GM13976 (cell line): ENCODE measurements at places on chromosomes 7 and 10.

DNA sequence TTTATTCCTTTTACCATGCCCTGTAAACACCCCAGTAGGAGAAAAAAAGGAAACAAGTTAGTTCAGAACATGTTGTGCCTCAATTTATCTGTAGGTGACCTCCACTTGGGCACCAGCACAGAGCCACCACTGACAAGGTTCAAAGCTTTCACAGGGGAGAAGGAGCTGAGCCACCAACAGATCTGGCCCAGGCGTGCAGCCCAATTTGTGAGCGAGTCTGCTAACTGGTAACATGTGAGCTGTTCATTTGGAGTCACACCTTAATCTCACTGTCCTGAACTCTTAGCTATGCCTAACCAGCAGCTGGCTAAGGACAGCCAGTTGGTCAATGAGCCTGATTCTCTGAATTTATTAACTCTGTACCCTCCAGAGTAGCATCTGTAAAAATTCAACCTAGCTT lies 78.4 kb upstream of the CAMK2B start:
- no peak for DNase-seq

DNA sequence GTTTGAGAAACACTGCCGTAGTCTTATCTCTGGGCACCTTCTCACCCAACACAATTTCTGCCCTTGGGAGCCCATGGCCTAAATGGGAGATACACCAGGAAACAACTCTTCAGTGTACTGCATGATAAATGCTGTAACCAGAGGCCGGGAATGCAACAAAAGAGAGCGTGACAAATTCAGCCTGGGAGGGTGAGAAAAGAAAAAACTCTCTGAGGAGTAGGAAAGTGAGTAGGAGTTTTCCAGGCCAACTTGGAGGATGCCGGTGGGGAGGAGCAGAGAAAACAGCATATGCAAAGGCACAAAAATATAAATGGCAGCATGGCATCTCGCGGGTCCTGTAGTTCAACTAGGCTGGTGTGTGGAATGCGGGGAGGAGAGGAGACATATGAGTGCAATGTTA lies 624.5 kb downstream of the PARD3 start:
- no peak for DNase-seq

DNA sequence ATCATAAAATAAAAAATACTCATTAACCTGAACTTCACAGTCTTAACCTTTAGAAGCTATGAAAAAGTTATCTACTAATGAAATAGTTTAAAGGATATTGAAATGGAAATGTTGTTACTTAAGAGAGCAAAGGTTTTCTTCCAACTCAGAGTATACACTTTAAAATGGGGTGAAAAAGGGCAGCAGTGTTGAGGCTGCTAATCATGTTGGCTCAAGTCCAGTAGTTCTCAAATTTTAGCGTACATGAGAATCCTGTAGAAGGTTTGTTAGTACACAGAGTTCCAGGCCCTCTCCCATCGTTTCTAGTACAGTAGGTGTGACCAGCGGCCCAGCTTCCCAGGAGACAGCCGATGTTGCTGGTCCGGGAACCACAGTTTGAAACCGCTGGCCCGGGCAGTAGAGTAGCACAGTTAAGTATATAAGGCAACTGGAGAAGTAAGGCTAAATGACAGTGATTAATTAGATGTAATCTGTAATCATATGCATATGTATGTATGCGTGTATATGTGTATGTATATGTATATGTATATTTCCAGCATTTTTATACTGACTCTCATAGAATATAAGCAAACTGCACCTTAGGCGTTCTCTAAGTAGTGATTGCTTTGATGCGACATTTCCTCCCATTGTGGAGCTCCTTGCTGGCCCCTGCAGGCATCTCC lies 147.2 kb upstream of the PRR15 start:
- no peak for DNase-seq

- no peak for DNase-seq
These were observed 62.0 kb upstream of the ST8SIA6 start for GRCh38 chr10:17516376-17516775.

GRCh38 chr7:157638563-157638962 lies 301.8 kb downstream of the DNAJB6 start:
- no peak for DNase-seq

DNA sequence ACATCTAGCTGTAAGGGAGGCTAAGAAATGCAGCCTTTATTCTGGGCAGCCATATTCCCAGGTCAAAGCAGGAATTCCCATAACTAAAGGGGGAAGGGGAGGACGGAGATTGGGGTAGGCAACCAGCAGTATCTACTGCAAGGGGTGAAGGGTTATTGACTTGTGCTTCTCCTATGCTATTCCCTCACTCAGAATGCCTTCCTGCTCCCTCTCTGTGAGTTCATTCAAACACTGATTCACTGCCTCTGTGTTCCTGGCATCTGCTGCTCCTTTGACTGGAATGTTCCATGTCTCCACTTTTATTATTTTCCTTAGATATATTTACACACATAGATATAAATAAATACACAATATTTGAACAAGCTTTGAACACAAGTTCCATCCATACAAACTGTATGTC lies 11.1 kb downstream of the HTR7 start:
- no peak for DNase-seq

DNA sequence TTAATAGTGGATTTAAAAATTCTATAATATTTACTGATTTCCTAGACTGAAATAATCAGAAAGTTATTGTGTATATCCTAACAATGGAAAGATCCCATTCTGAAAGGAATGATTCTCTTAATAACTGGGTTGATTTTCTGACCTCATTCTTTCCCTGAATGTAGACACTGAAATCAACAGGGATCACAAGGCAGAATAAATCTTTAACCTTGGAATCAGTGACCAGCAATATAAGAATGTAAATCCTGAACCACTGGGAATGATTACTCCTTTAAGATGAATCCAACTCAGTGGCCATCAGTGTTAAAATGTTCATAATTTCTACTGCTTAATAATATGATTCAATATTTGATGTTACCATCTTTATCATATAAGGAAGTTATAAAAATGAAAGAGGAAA lies 47.6 kb downstream of the ANKRD26 start:
- DNase-seq, result no peak

- no peak for DNase-seq
These were observed 612.1 kb upstream of the FZD8 start for GRCh38 chr10:36254199-36254598.

DNA sequence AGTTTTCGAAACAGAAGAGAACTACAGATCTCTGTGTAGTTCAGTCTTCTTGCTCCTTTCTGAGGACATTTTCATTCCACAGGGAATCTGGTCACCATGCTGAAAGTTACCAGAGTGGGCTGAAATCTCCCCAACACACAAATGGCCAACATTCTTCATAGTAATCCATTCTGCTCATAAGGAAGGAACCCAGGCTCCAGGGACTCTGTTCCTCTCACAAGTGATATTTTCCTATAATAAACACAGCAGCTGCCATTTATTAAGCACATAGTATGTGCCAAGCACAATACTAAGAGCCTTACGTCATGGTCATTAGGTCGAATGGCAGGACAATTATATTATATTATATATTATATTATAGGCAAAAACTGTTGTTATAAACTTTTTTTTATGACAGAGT lies 109.8 kb downstream of the RAB11FIP2 start:
- DNase-seq, result no peak

DNA sequence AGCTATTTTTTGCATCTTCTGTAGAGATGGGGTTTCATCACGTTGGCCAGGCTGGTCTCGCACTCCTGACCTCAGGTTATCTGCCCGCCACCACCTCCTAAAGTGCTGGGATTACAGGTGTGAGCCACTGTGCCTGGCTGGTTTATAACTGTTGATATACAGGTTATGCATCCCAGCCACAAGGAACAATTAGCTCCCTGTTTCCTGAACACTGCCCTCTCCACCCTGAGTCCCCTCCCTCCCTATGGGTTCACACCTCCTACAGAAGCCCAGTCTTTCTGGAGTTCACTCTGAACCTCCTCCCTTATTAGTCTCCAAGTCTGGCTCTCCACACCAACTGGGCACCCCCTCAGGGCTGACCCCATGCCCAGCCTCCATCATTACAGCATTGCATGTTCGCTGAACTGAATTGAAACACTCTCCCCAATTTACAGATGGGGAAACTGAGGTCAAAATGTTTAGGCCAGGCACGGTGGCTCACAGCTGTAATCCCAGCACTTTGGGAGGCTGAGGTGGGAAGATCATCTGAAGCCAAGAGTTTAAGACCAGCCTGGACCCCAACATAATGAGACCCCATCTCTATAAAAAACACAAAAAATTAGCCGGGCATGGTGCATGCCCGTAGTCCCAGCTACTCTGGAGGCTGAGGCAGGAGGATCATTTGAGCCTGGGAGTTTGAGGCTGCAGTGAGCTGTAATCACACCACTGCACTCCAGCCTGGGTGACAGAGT lies 1.7 kb upstream of the CLIP2 start:
- DNase-seq, result no peak

- DNase-seq, result no peak
These were observed 27.7 kb upstream of the INSIG1 start for GRCh38 chr7:155269766-155270585.

GRCh38 chr7:44625526-44626471 lies 19.4 kb downstream of the OGDH start:
- DNase-seq, result no peak

- no peak for DNase-seq
These were observed 266.5 kb upstream of the NPY start for GRCh38 chr7:24017519-24017918.

DNA sequence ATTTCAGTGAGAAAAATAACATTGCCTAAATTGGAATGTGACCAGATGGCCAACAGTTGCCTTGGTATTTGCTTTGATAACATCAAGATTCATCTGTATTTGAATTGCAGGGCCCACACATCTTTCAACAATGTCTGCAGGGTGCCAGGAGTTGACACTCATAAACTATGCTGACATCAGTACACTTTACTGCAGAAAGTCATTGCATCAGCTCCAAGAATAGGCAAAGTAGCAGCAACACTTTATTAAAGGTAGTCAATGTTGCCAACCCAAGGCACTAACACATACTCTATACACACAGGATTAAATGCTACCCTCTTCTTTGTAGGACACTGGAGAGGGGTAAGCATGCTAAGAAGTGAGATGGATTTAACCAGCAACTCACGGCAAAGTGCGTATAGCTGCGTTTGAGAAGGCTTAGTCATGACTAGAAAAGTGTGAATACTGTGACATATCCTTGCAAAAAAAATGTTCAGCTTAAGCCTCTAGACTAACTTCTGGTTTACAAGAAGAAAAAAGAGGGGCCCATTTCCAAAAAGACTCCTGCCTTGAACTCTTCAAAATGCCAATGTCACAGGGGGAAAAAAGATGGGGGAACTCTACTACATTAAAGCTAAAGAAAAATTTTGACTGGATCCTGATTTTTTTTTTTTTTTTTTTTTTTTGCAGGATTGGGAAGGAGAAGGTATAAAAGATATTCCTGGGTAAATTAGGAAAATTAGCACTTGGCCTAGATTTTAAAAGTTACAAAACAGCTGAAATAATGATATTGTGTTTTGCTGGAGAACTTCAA lies 2.2 kb downstream of the BBIP1 start:
- DNase-seq, result no peak

DNA sequence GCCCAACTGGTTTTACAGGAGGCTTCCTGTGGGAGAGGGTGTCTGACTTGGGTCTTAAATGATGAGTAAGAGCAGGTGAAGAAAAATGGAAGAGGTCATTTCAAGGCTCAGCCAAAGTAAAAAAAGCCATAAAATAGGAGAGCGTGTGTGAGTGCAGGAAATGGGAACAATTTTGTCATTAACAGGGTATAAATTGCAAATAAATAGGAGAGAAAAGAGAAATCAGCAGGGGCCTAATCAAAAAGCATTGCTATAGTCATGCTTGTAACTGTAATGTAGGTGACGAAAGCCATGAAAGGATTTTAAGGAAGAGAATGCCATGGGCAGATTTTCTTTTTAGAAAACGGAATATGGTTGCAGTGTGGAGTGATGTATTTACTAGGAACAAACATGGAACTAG lies 15.7 kb upstream of the SEMA3A start:
- no peak for DNase-seq

GRCh38 chr10:55410415-55410885 lies 609.4 kb upstream of the PCDH15 start:
- no peak for DNase-seq

GRCh38 chr7:94344826-94345225 lies 49.9 kb upstream of the COL1A2 start:
- no peak for DNase-seq

DNA sequence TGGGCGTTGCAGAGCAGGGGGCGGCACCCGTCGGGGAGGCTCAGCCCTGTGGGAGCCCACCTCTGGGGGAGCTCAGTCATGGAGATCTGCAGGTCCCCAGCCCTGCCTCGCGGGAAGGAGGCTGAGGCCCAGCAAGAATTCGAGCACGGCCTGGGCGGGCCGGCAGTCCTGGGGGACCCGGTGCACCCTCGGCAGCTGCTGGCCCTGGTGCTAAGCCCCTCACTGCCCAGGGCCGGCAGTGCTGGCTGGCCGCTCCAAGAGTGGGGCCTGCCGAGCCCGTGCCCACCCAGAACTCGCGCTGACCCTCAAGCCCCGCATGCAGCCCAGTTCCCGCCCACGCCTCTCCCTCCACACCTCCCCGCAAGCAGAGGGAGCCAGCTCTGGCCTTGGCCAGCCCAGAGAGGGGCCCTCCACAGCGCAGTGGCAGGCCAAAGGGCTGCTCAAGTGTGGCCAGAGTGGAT lies 76.2 kb downstream of the TMEM26 start:
- no peak for DNase-seq

GRCh38 chr10:124289851-124290795 lies 128.6 kb downstream of the OAT start:
- DNase-seq, result peak; percentile 69

GRCh38 chr10:128628252-128628651 lies 502.0 kb upstream of the MKI67 start:
- no peak for DNase-seq

DNA sequence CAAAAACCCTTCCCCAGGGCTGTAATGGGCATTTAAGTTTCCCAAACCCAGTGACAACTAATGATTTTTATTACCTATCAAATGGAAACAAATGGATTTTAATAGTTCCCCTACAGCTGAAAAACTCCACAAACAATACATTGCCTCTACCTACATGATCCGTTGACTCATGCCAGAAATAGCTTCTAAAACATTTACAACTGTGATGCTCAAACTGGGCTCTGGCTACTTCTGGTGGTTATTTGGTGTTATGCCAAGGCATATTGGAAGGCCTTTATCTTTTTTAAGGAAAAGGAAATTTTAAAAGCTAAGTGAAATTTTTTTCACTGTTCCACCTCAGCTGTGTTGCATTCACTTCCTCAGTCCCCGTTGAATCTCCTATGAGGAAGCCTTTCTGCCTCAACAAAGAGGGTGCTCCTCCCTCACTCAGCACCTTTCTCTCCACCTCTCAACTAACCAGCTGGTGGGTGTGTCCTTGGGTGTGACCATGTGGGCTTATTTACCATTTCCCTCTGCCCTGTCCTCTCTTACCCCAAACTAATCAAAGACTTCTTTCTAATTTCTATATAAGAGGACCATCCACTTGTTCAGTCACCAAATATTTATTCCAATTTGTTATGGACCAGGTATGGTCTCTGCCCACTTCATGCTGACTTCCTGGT lies 82.9 kb downstream of the PRTFDC1 start:
- no peak for DNase-seq

GRCh38 chr10:132904181-132904813 lies 38.1 kb downstream of the CFAP46 start:
- peak; percentile 77 for DNase-seq

DNA sequence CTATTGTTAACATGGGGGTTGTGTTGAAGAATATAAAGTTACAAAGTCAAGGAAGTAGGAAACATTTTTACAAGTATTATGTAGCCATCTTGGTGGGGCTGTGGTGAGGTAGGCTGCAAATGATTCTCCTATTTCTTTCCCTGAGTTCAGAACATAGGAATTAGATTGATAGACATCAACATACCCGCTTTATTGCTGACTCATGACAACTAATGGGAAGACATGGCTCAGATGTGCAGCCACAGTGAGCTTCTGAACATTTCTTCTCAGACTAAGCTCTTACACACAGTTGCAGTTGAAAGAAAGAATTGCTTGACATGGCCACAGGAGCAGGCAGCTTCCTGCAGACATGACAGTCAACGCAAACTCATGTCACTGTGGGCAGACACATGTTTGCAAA lies 110.7 kb downstream of the ANKRD30A start:
- DNase-seq, result no peak
